ENCODE measurements at places on chromosomes 7 and 10.

- no peak for DNase-seq
Observed at GRCh38 chr10:116766241-116766827, 24.0 kb upstream of the HSPA12A start.

DNA sequence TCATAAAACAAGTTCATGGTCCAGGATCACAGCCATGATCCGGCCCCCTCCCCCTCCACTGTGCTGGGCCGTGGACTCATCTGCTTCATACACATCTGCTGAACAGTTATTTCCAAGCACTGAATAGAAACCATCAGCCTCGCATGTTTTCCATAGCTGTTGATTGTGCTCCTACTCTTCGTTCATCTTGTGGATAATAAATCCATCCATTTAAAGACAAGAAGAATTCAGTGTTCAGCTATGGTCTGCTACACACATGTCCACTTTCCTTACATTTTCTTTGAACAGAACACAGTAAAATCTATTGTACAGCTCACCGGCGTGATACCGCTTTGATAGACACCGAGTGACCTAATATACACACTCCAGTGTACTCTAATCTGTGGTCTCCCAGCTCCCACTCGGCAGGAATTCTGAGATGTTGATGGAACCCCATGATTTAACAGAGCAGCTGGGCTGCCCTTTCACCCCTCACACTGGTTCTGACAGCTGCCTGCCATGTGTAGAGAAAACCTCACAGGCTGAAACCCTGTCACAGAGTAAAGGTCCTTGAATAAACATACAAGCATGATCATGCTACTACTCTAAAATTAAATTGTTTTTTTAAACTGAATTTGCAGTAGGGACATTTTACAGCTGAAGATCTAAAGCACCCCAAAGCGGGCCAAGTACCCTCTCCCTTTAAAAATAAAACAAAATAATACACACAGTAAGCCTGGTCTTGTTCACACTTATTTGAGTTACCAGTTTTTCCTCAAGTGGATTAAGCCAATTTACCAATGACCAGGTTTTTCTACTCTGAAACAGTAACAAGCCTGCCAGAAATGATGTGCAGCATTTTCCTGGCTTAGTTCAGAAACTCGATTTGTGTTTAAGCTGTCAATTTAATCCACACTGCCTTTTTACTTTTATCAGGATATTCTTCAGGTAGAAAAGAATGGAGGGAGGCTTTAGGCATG lies 95.1 kb upstream of the FZD1 start:
- no peak for DNase-seq

- DNase-seq, result no peak
Observed at GRCh38 chr7:134878746-134879357, 99.4 kb downstream of the CALD1 start.

DNA sequence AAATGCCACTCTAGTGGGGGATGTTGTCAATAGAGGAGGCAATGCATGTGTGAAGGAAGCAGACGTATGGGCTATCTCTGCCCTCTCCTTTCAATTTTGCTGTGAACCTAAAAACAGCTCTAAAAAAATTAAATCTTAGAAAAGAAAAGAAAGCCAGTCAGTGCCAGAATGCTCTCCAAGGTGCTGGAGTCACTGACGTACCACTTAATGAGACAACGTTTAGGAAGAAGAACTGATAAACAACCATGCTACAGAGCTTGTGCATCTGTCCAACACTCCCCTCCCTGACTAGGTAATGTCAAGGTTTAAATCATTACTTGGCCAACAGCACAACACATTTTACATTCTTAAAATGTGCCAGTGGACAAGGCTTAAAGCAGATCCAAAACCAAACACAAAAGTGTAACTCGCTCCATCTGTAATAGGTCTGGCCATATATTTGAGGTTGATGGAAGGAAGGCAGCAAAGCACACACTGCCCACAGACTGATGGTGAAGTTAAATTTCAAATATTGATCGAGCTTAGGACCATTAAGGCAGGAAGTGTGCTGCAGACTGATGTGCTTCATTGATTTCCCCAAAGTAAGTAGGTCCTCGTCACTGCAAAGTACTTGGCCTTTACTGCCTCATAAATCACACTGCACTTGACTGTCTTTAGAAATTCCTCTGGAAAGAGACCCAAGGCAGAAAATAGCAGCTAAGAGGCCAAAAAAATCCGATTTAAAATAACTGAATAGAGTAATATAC lies 15.5 kb downstream of the ARMH3 start:
- DNase-seq, result no peak

DNA sequence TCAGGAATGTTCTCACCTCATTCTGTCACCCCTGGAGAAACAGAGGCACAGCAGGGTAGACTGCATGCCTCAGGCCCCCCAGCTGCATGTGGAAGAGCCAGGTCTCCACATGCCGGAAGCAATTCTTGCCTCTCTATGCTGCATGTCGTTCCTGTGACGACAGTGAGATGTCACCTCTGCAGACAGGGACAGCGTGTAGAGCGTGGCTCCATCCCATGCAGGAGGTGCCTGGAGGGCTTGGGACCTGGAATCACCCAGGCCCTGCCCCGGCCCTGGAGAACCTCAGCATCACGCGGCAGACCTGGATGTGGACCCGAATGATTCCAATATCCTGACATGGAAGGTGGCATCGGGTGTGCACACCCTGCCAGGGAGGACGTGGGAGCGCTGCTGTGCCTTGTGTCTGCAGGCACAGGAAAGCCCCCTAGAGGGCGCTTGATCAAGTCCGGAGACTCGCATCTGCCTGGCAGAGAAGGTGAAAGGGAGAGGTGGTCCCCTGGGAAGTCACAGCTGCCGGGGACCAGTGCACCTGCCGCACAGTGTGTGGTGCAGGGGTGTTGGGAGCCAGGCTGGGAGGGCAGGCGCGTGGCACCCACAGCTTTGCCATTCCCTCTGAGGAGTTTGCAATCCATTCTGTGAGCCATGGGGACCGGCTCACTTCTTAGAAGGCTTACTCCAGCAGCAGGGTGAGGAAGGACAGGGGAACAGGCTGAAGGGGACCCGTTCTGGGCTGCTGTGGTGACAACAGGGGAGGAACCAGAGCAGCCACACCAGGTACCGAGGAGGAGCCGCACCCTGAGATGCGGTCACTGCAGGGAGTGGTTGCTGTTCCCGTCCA lies 45.3 kb upstream of the EN2 start:
- peak; percentile 18 for DNase-seq

GRCh38 chr10:89954787-89955566 lies 253.6 kb downstream of the KIF20B start:
- DNase-seq, result no peak

GRCh38 chr7:78770422-78771410 lies 682.8 kb downstream of the MAGI2 start:
- DNase-seq, result no peak

DNA sequence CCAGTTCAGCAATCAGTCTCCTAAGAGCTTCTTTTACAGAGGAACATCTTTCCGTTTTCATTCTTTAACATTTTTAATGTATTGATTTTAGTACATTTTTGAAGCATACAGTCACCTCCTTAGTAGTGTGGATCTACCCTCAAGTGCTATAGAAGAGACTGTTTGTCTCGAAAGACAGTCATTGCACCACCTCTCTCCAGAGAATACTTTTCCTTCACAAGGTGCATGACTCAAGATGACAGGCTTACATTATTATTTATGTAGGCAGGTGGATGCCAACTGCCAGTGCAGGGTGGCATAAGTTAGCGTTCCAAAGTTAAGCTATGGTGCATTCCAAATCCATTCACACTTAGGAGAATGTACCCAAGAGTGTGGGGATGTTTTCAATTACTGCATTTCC lies 71.8 kb downstream of the ZEB1 start:
- DNase-seq, result no peak

GRCh38 chr7:147990942-147991341 lies 599.6 kb upstream of the C7orf33 start:
- DNase-seq, result no peak

DNA sequence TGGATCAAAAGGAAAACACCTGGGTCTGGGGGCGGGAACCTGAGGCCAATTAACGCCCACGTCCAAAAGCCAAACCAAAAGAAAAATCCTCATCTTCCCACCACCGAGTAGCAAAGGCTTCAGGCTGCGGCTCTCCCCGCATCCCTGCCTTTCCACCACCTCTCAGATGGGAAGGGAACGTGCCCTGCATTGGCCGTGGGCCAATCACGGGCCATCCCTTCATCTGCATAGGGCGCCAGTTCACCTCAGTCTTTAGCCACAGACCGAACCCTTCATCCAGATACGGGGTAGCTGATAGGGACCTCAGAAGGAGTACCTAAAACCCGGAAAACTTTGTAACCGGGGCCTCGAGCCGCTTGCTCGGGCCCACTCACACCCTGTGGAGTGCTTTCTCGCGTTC lies 626 bp downstream of the PRPF18 start:
- DNase-seq, result no peak

- no peak for DNase-seq
Observed at GRCh38 chr10:77637532-77638320, at the start of gene KCNMA1. KCNMA1 (minus strand) TSS chr10:77637808.

GRCh38 chr7:85516675-85517074 lies 329.8 kb upstream of the SEMA3D start:
- no peak for DNase-seq

DNA sequence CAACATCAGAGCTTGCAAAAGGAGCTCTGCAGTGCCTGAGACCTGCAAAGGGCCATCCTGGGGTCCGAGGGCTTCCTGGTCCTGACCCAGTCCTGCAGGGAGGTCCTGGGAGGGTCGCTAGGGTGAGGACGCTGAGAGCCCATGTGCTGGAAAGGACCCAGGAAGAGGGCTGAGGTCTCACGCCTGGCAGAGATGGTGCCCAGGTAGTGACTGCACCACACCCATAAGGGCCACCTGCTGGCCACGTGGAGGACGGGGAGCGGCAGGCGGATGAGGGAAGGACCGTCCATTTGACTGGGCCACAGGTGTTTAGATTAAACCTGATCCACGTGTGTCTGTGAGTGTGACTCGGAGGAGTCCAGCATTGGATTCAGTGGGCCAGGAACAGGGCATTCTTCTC lies 392.8 kb downstream of the DNAJB6 start:
- DNase-seq, result no peak

DNA sequence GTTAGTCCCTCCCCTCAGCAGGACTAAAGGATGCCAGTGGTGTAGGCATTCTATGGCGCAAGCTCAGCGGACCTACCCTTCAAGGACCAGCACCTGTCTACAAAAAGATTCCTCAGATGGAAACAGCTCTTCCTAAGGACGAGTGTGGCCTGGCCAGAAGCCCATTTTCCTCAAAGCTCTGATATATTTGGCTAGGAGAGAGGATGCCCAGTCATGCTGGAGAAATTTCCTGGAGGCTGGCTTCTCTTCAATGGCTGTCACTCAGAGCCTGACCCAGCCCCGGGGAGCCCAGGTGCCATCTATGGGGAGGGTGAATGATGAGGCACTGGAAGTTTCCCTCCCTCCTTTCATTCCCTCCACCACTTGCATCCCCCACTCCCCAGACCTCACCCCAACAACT lies 111.5 kb downstream of the PLXNA4 start:
- DNase-seq, result no peak

GRCh38 chr7:151769188-151769821 lies 107.6 kb downstream of the PRKAG2 start:
- DNase-seq, result no peak

GRCh38 chr7:15580604-15581351 lies 19.0 kb upstream of the AGMO start:
- no peak for DNase-seq

DNA sequence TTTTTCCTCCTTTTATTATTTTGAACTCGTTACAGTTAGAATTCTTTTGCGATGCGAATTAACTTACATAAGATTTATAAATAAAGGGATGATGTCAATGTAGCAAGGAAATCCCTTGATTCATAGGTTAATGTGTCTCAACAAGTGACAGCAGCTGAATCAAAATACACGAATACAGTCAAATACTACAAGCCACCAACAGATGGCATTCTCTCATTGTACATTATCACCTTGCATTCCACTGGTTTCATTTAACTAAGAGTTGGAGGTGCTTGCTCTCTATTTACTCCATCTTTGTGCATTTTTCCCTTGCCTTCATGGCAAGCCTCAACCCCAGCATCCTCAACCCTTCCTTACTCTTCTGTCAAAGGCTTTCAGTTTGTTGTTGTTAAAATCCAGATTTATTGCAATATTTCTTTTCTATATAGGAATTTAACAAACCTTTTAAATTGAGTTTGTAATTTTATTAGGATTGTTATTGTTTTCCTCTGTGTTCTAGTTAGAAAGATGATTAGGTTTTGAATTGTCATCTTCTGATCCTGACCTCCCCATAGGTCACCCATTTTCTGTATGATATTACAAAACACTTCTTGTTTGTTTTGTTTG lies 78.3 kb downstream of the SLC25A40 start:
- no peak for DNase-seq

DNA sequence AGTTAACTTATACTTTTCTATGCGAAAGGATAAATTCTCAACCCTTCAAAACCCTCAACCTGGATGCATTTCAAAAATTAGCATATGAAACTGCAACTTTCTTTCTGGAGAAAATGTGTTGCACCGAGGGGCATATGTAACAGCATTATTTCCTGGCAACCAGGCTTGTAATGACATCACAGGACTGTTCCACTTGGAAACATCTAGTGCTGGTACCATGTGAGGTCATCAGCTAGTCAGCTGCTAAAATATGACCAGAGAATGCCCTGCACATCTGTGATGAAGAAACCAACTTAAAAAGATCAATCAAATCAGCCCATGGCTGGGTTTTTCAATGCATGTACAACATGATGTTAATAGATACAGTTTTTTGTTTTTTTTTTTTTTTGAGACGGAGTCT lies 40.0 kb downstream of the FGFR2 start:
- DNase-seq, result no peak

GRCh38 chr7:139887992-139888481 lies 59.0 kb downstream of the TBXAS1 start:
- DNase-seq, result no peak

- no peak for DNase-seq
Observed at GRCh38 chr10:105950410-105950809, 1214.1 kb downstream of the SORCS1 start.

DNA sequence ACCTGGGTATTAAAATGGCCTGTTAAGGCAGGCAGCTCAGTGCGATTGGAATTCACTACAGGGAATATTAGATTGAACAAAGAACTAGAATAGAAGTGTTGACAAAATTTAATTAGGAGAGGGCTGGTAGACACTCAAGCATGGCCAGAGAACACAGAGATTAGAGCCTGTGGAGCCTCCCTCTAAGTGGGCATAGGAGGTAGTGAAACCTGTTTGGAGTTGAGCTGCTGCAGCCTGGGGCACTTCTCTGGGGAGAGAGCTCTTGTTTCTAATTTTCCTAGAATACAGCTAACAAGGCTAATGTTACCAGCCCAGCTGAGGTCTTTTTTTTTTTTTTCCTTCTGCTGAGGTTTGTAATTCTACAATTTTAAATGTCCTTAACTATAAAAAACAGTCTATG lies 46.4 kb downstream of the TMEM168 start:
- no peak for DNase-seq

DNA sequence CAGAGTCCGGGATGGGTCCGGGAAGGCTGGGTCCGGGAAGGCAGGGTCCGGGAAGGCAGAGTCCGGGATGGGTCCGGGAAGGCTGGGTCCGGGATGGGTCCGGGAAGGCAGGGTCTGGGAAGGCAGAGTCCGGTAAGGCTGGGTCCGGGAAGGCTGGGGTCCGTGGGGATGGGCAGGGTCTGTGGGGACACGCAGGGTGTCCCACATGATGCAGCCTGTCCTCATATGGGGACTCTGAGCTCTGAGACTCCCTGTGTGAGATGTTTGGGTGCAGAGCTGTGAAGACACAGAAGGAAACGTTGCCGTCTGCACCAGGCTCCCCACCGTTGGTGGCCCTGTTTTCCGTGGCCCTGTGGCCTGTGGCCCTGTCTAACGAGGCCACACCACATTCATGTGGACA lies 45.7 kb upstream of the ADGRA1 start:
- no peak for DNase-seq

All from activated CD4-positive, alpha-beta T cell treated with anti-CD3 and anti-CD28 coated beads for 1 hour (primary cell).